ENCODE measurements at places on chromosomes 13 and 19.

DNA sequence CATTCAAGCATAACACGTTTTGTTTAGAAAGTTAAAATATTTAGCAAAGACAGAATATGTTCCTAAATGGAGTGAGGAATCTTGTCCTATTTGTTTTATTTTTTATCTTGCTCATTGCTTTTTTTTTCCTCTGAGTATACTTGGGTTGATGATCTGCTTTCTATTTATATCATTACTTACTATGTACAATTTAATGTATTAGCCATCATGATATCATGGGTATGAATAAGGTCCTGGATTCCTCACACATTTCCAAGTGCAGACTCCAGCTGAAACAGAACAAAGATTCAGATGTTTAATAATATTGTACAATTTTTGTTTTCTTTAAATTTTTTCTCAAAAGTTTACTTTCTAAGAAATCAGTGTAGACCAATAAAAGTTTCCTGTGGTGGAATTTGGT lies 388.2 kb downstream of the GPC6 start:
- DNase-seq: no peak

GRCh38 chr13:44397766-44398223 lies 24.2 kb downstream of the SERP2 start:
- no peak for DNase-seq

DNA sequence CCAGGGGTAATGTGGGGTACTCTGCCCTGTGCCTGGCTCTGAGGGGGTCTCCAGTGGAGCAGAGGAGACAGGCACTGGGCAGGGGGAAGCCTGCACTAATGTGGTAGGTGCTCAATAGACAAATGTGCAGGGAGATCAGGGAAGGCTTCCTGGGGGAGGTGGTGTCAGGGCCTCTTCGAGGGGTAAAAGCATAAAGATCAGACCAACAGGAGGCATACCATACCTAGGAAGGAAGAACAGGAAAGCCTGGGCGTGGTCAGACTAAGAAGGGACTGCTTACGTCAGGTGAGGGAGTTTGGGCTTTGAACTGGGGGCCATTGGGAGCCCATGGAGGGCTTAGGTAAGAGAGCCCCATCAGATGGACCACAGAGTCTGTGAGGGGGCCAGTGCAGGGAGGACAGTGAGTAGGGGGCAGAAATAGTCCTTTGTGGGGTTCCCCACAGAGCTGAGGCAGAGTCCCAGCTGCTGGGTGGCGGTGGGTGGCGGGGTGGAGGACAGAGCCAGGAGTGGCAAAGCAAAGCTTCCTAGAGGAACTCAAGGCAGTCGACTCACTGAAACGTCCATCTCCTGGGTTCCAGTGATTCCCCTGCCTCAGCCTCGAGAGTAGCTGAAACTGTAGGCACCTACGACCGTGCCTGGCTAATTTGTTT lies 8.8 kb downstream of the PRR36 start:
- no peak for DNase-seq

DNA sequence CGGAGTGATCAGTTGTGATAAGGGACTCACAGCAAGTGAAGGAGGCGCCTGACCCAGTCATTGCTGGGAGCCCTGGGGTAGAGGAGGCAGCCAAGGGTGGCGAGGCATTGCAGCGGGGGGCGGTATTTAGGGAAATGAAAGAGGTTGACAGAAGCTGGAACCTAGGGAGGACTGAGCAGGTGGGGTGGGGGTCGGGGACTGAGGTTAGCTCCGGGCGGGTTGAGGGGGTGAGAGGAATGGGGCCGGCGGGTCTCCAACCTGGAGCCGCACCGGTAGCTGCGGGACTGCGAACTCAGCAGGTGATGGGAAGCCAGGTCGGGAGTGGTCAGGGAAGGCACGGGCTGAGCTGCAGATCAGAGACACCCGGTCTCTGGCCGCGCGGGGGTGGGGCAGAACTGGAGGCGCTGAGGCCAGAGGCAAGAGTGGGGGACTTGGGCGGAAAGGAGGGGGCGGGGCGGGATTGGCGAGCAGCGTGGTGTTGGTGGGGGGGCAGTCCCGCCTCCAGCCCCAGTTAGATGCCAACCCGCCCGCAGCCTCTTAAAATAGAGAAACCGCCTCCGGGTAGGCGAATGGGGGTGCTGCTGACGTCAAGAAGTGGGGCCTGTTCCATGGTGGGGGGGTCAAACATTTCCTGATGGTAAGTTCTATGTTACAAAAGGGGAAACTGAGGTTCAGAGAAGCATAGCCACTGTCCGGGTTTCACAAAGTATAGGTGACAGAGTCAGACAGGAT lies 1.5 kb downstream of the MAST3 start:
- no peak for DNase-seq

DNA sequence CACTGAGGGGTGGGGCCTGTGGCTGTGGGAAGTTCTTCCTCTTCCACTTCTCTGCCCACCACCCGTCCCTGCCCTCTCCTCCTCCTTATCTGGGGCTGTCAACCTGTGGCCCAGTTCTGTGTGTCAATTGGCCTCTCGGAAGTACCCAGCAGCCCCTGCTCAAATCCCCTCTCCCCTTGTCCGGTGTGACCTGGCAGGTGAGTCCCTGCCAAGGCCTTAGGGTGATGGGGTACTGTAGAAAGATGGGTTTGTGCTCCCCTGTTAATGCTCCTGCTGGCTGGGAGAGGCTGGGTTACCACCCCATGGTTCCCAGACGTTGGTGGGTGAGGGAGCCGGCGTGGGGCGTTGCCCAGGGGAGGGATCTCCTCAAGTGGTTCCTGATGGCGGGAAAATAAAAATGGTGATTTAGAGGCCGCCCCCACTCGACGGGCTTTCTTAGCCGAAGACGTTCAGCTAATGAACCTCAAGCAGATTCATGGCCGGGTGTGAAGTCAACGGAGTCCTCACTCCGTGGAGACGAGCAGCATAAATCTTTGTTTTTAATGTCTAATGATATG lies 141.2 kb downstream of the URI1 start:
- DNase-seq: no peak

- DNase-seq: no peak
Observed at GRCh38 chr13:74986609-74987008, 495.4 kb downstream of the TBC1D4 start.

DNA sequence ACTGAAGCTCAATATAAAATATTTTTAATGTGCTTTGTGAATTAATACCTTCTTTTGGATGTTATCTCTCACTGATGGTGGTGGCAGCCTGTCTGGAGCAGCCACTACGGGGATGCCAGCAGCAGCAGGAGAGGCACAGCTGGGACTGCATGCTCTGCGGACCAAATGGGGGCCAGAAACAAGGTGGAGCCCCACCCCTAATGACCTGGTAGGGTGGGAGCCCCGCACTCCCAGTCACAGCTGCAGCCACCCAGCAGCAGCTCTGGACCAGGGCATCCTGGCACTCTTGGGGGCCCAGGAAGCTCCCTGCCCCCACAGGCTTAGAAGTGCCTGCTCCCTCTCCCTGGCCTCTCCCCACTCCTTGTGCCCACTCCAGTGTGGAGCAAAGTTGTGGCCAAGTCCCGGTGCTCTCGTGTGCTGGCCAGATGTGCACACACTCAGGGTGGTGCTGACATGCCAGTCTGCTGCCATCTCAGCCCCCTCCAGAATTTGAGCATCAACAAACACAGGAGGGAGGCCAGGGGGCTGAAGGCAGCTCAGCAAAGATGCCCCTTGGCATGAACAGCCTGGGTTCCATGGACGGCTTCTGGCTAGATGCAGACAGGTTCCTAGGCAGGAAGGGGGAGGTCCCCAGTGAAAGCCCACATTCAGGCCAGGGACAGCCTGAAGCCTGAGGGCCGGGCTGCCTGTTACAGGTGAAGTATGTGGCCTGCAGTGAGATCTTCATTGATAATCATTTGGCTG lies 696.7 kb upstream of the SLITRK5 start:
- DNase-seq: no peak

DNA sequence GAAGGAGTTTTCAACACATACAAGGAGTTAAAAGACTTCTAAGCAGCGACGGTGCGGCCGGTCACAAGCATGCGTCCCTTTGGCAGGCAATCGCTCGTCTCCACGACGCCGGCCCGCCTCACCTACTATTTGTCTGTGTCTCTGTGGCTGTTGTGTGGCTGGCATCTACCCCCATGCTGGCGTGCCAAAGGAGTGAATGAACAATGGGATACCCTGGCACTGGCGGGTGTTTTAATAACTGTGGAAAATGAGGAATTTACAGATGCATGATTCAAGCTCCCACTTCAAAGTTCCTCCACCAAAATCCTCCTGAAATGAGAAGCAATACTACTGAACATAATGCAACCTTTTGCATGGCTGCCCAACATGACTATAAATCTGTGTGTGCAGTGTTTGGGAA lies 176.6 kb downstream of the KLF5 start:
- DNase-seq: peak; percentile 57

GRCh38 chr19:2534423-2535013 lies 58.6 kb downstream of the GADD45B start:
- DNase-seq: no peak

GRCh38 chr13:23488442-23488841 lies 54.9 kb upstream of the SACS start:
- peak; percentile 77 for DNase-seq

GRCh38 chr13:79376843-79377242 lies 29.2 kb downstream of the RBM26 start:
- DNase-seq: no peak

- DNase-seq: no peak
Observed at GRCh38 chr19:6589711-6590257, 1.2 kb downstream of the CD70 start.

GRCh38 chr19:7685546-7686445 lies 5.2 kb downstream of the TRAPPC5 start:
- DNase-seq: no peak

- DNase-seq: no peak
Observed at GRCh38 chr13:94414708-94415107, 64.8 kb downstream of the DCT start.

DNA sequence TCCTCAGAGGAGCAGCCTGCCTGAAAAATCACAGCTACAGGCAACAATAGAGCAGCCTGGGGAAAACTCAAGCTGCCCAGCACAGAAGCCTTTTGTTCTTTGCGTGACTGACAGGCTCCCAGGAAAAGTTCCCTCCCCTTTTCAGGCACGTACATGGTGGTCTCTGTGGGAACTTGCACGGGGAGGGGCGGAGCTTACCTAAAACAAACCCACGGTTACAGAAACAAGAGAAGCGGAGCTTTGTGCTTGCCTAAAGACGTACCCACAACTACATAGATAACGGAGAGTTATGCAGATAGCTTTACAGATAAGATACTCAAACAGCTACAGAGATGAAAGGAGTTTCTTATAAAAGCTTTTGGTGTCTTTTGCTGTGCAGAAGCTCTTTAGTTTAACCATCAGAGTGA lies 11.4 kb downstream of the ETFB start:
- DNase-seq: peak; percentile 26

DNA sequence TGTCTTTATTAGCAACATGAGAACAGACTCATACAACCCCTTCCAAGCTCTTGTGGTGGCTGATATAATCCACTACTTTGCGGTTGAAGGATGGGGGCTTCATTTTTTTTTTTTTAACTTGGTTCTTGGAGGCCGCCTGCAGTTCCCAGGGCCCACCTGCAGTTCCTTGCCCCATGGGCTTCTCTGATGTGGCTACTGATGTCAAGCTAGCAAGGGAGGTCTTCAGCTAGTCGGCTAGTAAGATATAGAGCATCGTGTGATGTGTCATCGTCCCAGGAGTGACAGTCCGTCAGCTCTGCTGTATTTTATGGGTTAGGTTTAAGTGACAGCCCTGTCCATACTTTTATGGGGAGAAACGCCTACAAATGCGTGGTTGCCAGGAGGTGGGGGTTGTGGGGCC lies 26.1 kb downstream of the UHRF1 start:
- no peak for DNase-seq

Data from mammary epithelial cell (primary cell).